ENCODE measurements at places on chromosomes 16 and 17.

- no peak for DNase-seq
These were observed 10.1 kb upstream of the PIPOX start for GRCh38 chr17:29032857-29033197.

DNA sequence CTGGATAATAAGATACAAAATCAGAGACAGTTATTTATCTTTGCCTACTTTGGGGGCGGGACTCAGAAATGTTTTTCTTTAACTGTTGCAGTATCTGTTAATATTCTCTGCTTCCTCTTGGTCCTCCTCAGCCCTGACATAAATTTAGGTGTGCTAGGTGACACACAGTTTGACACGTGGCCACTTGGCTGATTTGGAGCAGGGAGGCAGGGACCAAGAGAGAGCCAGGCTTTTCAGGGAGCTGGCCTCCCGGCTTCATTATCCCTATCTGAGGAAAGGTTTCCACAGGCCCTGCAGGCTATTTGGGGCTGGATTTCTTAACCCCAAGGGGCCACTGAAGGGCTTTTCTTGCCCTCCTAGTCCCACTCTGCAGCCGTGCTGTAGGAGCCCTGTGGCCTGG, 20.1 kb upstream of the NAT9 start:
- DNase-seq, result no peak

GRCh38 chr17:76090517-76091129, 11.6 kb downstream of the ZACN start:
- no peak for DNase-seq

- no peak for DNase-seq
These were observed 54.6 kb upstream of the COX10 start for GRCh38 chr17:14014657-14015056.
